ENCODE measurements at places on chromosomes 1 and 21.

GRCh38 chr1:27598295-27598687 is 5.7 kb downstream of the AHDC1 start:
- DNase-seq: no peak

DNA sequence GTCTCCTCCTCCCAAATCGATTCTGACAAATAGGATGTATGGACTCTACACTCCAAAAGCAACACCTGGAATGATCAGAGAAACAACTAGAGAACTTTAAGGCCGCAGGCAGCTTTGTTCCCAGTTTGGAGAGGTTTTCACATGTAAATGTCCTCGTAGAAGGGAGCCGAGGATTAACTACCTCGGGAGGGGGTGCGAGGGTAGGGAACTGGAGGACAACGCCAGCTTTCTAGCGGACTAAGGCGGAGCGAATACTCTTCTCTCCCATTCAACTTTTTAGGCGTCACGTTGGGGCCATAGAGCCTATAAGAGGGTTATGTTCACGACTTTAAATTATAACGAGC is 1.2 kb downstream of the SCAF4 start:
- no peak for DNase-seq

- no peak for DNase-seq
Measured at GRCh38 chr1:235441159-235441685, 63.0 kb downstream of the B3GALNT2 start.

DNA sequence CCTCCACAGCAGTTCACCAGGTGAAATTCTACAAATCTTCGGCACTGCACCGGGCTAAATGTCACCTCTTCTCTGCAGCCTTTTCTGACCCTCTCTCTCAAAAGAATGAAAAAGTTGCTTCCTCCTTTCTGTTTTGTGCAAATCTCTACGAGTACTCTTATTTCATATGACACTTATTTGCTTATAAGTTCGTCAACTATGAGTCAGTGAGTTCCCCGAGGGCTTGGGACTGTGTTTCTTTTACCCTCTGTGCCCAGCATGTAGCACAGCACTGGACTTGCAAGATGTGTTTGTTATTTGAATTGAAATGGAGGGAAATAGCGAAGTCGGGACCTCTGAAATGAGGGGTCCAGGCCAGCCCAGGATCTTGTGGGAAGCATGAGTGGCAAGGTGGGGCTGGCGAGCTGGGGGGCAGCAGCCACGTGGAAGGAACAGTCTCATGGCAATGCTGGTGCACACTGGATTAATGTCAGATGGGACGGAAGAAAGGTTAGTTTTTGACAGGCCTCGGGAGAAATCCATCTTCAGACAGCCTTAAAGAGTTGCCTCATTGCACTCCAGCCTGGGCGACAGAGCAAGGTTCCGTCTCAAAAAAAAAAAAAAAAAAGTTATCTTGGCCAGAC is 6.2 kb downstream of the SLC6A9 start:
- DNase-seq: no peak

DNA sequence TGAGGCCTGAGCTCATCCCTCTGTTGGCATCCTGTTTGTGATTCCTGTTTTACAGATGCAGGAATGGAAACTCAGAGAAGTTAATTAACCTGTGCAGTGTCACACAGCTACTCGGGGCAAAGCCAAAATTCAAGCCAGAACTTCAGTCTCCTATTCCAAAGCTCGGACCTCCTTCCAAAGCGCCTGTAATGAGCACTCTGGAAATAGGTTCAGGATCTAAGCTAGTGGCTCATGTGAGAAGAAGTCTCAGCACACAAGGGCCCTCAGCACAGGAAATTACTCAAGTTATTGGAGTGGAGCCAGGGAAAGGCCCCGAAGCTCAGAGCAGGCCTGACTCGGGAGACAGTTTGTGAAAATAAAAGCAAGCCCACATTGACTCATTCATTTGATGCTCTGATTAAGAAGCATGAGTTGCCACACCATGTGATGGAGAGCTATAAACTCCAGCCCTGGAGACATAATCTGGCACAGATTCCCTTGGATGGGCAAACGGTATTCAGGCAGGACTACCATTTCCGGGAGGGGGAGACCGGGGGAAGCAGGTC is 50.6 kb upstream of the LYST start:
- peak; percentile 43 for DNase-seq

DNA sequence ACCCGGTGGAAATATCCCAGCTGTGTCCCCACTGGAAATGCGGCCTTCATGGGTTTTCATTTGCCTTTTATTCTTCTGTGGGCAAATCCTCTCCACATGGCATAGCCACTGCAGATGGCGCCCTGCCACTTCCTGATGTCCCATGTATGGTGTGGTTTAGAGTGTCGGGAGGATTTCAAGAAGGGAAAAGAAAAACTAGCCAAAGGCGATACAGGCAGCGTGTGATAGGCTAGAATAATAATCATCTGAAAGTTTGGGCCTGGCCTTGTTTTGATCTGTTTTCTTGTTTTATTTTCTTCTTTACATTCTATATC is 123.6 kb downstream of the PEX14 start:
- peak; percentile 52 for DNase-seq

- no peak for DNase-seq
Measured at GRCh38 chr1:87599569-87599968, 270.9 kb downstream of the LMO4 start.

- no peak for DNase-seq
Measured at GRCh38 chr1:165659581-165659895, 28.5 kb downstream of the MGST3 start.

DNA sequence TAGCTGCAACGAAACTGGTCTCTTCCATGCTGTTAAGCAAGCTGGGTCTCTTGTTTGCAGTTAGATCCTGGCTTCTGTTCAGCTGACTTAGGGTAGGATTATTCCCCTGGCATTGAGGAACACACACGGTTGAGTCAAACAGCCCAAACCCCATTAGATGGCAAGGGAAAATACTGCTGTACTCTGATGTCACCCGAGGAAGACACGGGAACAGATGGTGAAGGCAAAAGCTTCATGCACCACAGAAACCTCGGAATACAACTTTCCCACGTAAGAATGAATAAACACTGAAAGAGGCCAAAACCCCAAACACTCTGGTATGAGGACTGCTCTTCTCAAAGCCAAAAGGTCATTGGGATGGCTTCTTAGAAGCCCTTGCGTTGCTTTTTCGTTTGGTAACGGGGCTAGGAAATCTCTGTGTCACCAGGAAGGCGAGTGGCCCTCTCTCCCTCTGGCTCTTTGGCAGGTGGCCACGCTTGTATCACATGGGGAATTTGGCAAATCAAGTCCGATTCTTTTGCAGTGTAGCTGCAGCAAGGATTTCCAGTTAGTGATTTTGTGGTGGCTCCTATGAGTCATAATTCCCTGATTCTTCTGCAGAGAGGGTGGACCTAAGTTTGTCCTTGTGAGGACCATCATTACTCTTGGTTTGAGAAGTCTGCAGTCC is 16.7 kb upstream of the LYST start:
- DNase-seq: peak; percentile 78

DNA sequence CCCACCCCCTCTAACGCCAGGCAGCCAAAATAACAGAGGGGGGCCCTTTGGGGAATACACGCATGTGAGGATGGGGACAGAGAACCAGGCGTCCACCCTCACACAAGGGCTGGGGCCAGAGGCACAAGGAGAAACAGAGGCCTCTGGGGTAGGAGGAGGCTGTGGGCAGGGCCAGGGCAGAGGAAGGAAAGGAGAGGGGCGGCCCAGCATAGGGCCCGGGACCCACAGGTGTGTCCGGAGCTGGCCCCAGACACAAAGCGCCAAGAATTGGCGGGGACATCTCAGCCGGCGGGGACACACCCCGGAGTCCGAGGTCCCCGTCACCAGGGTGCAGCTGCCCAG is 6.7 kb downstream of the PLEKHG5 start:
- DNase-seq: no peak

DNA sequence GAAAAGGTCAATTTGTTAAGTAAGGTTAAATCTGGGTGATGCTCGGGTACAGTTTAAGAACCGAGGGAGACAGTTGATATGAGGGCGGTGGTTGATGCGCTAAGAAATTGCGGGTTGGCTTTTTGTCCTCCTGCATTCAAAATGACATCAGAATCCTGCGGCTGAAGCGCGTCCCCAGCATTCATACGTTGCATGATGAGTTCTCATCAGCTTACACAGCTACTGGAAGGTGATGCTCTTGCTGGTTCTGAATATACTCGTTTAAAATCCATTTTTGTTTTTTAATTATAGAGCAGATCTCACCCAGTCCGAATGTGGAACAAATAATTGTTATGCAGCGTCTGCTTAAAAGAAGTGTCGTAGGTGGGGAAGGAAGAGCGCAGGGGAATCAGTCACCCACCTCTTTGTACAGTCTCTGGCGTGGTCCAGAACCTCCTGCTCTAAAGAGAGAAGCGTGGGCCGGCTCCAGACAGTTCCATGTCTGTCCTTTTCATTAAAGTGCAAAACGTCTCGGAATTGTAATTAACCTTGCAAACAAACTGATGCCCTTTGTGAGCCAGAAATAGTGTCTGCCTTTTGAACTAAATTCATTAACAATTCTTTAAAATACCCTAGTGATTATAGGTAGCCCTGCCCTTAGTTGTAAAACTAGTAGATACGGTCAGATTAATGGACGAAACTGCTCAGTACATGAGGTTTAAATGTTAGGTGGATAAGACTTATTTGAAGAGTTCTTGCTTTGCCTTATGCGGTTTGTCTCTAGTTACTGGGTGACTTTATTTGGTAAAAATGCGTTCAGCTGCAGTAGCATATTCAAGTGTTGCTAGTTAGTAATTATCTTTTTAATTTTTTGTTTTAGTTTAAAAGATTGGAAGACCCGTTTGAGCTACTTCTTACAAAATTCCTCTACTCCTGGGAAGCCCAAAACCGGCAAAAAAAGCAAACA is 741 bp downstream of the RGS2 start:
- peak; percentile 54 for DNase-seq

- peak; percentile 75 for DNase-seq
Measured at GRCh38 chr1:22761821-22762220, 51.2 kb downstream of the EPHB2 start.

DNA sequence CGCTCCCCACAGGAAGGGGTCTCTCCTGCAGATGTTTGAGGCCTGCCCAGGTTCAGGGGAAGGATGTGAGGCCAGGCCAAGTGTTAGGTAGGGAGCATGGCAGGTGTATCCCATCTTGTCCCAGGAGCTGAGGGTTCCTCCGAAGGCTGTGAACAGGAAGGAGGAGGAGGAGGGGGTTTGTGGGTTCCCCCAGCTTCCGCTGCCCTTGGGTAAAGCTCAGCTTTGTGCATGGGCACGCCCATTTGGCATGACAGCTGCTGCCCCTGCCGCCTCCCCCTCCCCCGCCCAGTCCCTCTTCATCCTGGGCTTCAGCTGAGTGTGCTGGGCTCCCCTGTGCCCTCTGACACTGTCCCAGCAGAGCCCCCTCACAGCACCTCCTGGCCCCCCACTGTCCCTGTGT is 25.5 kb downstream of the TNFRSF8 start:
- DNase-seq: no peak

DNA sequence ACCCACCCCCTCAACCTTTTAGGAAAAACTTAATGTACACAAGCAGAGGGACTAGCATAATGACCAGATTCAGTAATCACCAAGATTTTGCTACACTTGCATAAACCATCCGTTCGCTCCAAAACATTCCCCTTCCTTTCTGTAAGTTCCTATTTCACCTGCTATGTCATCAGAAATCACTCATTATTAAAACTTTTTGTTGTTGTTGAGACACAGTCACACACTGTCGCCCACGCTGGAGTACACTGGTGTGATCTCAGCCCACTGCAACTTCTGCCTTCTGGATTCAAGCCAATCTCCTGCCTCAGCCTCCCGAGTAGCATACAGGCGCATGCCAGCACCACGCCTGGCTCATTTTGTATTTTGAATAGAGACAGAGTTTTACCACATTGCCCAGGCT is 3.4 kb downstream of the MRPL20 start:
- DNase-seq: no peak

DNA sequence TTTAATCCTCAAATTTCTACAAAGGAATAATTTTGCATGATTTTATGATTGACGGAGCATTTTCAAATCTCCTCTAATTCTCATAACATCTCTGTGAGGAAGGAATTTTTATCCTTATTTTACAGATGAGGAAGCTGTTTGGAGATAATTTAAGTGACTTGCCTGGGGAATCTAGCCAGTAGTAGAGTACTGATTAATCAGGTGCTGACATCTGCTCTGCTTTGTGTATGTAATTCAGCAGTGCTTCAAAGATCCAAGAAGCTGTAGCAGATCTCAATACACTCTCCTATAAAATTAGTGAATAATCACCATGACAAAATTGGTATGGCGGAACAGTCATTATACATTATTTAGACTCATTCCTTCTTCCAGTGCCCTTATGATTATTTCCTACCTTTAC is 46.0 kb downstream of the DPH5 start:
- DNase-seq: no peak

- DNase-seq: no peak
Measured at GRCh38 chr1:153340356-153340755, 8.3 kb downstream of the PGLYRP4 start.

- DNase-seq: no peak
Measured at GRCh38 chr1:86155807-86156565, 586 bp downstream of the COL24A1 start.

- no peak for DNase-seq
Measured at GRCh38 chr1:218299416-218299815, 14.3 kb downstream of the RRP15 start.

- DNase-seq: no peak
Measured at GRCh38 chr1:8930116-8930515, 15.6 kb upstream of the CA6 start.

GRCh38 chr1:29264773-29265389 is 28.6 kb downstream of the PTPRU start:
- DNase-seq: no peak

DNA sequence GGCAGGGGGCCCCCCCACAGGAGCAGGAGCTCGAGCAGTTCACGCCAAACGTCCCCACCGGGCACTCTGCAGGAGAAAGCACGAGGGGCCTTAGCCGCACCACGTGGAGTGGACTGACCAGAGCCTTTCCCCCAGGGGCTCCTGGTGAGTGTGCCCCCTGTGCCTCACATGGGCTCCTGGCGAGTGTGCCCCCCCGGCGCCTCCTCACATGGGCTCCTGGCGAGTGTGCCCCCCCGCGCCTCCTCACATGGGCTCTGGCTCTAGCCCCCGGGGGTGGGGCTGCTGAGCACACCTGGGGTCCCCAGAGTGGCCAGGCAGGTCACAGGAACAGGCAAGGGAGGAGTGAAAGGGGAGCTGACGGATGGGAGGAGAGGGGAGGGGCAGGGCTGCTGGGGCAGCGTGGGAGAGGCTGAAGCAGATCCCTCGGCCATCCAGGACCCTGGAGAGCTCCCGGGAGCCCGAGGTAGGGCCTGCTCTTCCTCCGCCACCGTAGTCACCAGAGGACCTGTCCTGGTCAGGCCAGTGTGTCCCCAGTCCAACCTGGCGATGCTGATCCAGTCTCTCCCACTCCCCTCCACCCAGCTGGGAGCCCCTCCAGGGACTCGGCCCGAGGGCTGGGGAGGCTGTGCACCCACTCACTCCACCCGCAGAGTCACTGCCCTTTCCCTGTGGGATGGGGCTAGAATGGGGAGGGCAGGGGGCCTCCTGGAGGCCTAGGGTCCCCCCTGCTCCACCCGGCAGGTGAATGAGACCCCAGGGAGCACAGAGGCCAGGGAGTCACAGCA is 47.6 kb downstream of the ARHGEF16 start:
- DNase-seq: no peak

- no peak for DNase-seq
Measured at GRCh38 chr1:232686346-232686745, 56.4 kb upstream of the SIPA1L2 start.

Measured in dorsolateral prefrontal cortex (tissue), 122 donors.